ENCODE measurements at places on chromosomes 4 and X. TPM values are rescaled to one million over a fixed set of nuclear protein-coding genes. Genes with fewer than 3 reads are reported as not detected.
A peak's percentile ranks its signal among the peaks of the same experiment; 100 is the strongest.

DNA sequence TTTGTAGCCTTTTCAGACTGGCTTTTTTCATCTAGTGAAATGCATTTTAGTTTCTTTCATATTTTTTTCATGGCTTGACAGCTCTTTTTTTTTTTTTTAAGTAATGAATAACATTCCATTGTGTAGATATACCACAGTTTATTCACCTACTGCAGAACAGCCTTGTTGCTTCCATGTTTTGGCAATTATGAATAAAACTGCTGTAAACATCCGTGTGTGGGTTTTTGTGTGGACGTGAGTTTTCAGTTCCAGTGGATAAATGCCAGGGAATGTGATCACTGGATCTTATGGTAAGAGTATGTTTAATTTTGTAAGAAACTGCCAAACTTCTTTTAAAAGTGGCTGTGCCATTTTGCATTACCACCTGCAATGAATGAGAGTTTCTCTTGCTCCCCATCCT is 160.8 kb downstream of the SOWAHB start:
- no peak for DNase-seq

- DNase-seq: no peak
Observed at GRCh38 chrX:15856636-15857035, 2.0 kb upstream of the AP1S2 start.

DNA sequence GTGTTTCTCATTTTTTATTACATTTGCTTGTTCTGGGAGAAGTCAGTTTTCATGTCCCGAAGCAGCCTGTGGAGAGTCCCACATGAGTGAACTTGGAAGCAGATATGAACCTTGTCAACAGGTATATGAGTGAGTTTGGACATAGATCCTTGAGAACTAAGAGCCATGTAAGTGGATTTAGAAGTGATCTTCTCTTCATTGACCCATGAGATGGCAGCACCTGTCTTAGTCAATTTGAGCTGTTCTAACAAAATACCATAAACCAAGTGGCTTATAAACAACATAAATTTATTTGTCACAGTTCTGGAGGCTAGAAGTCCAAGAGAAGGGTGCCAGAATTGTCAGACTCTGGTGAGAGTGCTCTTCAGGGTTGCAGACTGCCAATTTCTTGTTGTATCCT is 1043.8 kb downstream of the ADGRL3 start:
- DNase-seq: peak; percentile 20

GRCh38 chr4:78613522-78614321 is 62.2 kb downstream of the ANXA3 start:
- no peak for DNase-seq

- no peak for DNase-seq
Observed at GRCh38 chr4:14787894-14788293, 214.4 kb upstream of the CPEB2 start.

DNA sequence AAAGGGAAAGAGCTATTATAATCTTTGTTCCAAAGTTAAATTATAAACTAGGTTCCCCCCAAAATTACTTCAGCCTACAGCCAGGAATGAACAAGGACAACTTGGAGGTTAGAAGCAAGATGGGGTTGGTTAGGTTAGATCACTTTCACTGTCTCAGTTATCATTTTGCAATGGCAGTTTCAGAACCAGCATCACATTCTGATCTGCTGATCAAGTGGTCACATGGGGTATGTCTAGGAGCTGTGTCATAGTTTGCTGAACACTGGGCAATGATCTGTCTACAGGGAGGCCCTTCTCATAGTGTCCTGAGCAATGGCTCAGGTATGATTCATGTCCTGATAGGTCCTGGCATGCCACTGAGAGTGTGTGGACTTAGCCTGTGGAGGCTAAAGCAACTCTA is 41.6 kb upstream of the XIAP start:
- no peak for DNase-seq

DNA sequence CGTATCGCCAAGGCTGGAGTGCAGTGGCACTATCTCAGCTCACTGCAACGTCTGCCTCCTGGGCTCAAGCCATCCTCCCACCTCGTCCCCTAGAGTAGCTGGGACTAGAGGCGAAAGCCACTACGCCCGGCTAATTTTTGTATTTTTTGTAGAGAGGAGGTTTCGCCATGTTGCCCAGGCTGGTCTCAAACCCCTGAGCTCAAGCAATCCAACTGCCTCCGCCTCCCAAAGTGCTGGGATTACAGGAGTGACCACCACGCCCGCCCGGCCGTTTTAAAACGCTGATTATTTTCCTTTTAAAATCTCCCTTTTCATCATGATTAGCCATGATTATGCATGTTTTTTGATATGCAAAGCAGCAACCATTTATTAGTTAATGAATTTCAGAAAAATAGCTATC is 2.2 kb downstream of the N4BP2 start:
- no peak for DNase-seq

DNA sequence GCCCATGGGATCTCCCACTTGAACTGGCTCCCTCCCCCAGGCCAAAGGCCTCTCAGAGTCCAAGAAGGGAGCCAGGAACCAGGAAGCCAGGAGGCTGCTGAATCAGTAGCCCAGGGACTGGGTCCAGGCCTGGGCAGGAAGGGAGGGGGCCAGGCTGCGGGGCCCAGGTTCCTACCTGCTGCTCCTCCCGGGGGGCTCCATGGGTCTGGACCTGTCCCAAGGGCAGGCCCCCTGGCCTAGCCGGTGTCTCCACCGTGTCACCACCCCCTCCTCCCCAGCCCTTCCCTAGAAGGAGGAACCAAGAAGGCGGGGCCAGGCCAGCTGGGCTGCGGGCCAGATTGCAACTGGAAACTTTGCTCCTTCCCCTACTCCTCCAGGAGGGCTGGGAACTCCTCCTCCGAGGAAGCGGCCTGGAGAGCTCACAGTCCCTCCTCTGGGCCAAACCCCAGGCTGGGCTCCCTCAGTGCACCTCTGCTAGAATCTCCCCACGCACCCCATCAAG is at the start of gene IQSEC2:
IQSEC2 (minus strand) TSS at position 264 of the 502 bp plus-strand sequence.
- peak; percentile 27 for DNase-seq

The PLAC1 gene
- total RNA-seq: 0.27 TPM

The USP17L19 gene
- not detected for total RNA-seq

The MAGEA12 gene
- total RNA-seq: not detected

The SOX3 gene
- total RNA-seq: not detected

Data from hematopoietic multipotent progenitor cell (in vitro differentiated cells).